Activated CD8-positive, alpha-beta memory T cell treated with anti-CD3 and anti-CD28 coated beads for 4 hours (primary cell): ENCODE measurements at places on chromosomes 6 and 20.

DNA sequence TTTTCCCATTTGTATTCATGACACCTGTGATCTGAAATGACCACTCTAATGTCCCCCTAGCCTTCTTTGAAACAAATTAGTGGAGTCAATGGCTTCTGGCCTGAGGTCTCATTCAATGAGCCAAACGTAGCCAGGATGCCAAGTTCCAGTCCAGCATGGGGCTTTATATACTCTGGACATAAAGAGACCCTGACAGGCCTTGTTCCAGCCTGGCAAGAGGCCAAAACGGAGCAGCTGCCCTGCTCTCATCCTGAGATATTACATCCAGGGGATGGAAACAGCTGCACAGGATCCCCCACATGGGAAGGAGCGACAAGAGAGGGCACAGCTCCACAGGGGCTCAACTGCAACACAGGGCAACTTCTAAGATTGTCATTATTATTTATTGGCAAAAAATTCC, 437.8 kb downstream of the CDH26 start:
- no peak for DNase-seq

GRCh38 chr6:106214531-106214930, 111.0 kb downstream of the ATG5 start:
- DNase-seq = no peak

GRCh38 chr20:19453410-19453809, 241.0 kb downstream of the SLC24A3 start:
- no peak for DNase-seq

GRCh38 chr6:45922728-45923351, 92.8 kb downstream of the CLIC5 start:
- peak; percentile 31 for DNase-seq

DNA sequence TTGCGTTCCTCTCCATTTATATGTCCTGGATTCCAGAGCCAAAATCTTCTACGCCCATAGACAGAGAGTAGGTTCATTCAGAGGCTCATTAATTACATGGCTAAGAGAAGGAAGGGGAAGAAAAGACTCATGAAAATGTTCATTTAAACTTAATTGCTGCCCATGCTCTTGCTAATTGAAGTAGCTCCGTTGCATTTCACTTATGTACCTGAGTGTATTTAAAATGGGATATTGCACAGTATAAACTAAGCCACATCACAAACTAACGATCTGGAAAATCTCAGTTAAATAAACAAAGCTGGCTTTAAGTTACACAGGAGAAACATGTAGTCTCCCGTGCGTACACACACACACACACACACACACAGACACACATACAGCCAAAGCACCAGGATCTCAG, 269.2 kb downstream of the CDC5L start:
- DNase-seq = no peak

DNA sequence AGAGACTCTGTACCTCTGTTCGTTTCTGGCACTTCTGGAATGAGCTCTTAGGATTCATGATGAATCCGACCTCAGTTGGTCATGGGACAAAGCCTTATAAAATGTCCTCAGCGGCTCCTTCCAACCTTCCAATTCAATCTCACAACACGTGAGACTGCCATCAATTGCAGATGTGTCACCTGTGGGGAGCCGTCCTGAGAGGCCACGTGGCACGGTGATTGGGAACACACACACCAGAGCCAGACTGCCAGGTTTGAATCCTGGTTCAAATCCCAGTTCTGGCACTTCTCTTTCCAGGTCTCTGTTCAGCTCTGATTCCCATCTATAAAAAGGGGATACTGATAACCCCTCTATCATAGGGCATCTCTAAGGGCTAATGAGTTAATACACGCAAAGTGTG, 124.5 kb downstream of the ANKRD60 start:
- DNase-seq = no peak

DNA sequence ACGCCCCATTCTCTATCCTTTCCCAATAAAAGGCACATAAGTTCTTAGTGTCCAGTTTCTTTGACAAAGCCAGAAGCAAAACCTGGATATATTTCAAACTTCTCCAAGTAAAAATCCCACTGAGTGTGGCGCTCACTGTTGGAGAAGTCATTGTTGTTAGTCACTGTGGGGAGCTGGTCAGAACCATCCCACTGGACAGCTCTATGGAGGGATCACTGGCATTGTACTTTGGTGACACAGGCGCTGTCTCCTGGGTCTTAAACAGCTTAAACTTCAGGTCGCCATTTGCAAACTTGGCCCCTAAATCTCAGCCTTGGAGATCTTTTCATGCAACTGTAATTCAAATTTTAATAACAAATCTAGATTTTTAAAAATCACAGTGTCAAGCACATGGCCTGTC, 111.5 kb upstream of the SLC24A3 start:
- no peak for DNase-seq

- DNase-seq = no peak
Observed at GRCh38 chr6:168387911-168388310, 53.1 kb upstream of the SMOC2 start.

GRCh38 chr6:34513646-34514045, 42.5 kb downstream of the SPDEF start:
- DNase-seq = no peak

DNA sequence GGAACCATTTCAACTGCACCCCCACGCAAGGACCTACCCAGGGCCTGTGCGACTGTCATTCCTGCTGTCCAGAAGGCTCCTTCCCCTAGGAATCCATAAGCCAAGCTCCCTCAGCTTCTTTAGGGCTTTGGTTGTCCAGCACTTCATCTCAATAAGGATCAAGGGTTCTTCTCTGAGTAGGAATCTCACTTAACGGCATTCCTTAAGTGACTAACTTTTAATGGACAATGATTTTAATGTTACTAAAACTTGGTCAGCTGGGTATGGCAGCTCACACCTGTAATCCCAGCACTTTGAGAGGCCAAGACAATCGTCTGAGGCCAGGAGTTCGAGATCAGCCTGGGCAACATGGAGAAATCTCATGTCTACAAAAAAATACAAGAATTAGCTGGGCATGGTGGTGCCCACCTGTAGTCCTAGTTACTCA, 13.4 kb downstream of the UBE2V1 start:
- DNase-seq = no peak

- no peak for DNase-seq
Observed at GRCh38 chr6:82861121-82861520, 204.5 kb downstream of the UBE3D start.

GRCh38 chr6:149266659-149267058, 50.9 kb upstream of the TAB2 start:
- DNase-seq = no peak

GRCh38 chr6:106639812-106640211, 10.4 kb downstream of the QRSL1 start:
- DNase-seq = no peak

- DNase-seq = no peak
Observed at GRCh38 chr6:106324726-106325335, 729 bp downstream of the ATG5 start.

DNA sequence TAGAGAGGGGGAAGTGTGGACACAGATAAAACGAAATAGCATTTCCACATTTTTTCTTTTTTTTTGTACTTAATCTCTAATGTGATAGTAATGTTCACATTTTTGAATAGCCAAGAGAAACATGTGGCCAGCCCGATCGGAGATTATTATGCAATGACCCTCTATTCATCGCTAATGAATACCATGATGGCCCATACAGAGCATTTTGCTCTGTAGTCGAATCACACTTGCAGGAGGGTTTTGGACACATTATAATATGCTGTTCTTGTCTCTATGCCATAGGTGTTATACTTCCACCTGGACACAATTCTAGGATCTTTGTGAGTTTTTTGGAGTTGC, 60.1 kb downstream of the MTHFD1L start:
- no peak for DNase-seq

DNA sequence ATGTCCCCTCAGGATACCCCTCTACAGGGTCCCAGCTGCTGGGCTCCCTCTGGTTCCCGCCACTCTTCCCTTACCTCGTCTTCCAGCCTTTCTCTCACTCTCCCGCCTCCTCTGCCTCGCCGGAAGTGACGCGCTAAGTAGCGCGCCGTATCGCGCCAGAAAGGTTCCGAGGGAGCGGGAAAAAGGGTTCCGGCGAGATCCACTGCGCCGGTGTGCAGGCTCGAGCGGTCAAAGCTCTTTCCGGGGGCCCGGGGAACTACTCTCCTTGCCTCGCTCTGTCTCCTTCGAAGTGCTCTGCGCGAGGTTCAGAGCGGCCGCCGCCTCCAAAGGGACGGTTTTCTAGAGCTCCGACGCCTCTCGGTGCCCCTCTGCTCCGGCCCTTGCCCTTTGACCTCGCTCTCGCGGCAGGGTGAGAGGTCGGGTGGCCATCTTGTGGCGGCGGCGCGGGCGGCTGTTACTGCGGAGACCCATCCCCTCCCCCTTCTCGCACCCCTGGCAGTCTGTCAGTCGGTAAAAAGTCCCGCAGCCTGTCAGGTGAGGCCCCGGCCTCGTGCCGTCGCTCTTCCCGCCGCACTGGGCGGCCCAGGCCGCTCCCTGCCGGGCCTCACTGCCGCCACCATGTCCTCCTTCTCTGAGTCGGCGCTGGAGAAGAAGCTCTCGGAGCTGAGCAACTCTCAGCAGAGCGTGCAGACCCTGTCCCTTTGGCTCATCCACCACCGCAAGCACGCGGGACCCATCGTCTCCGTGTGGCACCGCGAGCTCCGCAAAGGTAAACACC, at the start of the genes RPRD1B and TTI1:
Gene RPRD1B, plus strand, starts transcription at position 417 of the 778 bp plus-strand sequence. Its CDS starts 202 bp downstream, at position 619.
Gene TTI1, minus strand, starts transcription at position 127 of the 778 bp plus-strand sequence. CDS start 19,640 bp downstream, outside the sequence.
- peak; percentile 76 for DNase-seq

- DNase-seq = no peak
Observed at GRCh38 chr20:61192337-61192950, 59.6 kb upstream of the CDH4 start.

- DNase-seq = no peak
Observed at GRCh38 chr20:47276851-47277534, 79.5 kb downstream of the ZMYND8 start.

- no peak for DNase-seq
Observed at GRCh38 chr6:115932481-115932880, 128.2 kb downstream of the FRK start.

GRCh38 chr6:147695819-147696218, 187.3 kb downstream of the SAMD5 start:
- DNase-seq = no peak

DNA sequence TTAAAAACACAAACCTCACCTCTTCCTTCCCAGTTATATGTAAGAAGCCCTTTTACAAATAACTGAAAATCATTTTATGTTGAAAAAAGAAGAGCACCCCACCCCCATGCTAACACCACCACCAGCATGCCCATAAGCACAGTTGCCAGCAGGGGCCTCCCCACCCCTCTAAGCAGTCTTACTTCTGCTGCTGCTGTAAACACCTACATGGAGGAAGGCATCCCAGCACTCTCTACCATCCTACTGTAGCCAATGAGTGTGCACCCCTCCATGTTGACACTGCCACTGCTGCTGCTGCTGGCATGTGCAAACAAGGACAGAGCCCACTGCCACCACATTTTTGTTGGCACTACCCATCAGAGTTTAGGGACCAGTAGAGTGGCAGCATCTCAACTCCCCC, 49.6 kb upstream of the PHIP start:
- DNase-seq = no peak

DNA sequence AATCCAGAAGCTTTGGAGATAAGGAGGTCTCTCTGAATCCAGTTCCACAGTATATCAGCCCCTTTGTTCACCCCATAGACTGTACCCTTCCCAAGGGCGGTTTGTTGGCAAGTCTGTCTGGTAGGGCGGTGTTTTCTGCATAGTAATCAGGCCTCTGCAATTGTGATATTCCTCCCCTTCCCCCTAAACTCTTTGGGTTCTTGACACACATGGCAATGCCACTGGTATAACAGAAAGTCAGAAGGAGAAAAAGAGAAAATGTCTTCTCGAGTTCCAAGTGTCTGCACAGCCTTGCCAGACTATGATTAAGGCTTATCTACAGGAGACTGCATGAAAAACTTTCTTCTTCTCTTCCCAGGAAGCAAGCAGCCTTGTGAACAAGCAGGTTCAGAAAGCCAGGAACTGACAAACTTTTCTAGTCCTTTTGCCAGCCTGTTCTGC, 45.6 kb downstream of the FOXO3 start:
- no peak for DNase-seq

DNA sequence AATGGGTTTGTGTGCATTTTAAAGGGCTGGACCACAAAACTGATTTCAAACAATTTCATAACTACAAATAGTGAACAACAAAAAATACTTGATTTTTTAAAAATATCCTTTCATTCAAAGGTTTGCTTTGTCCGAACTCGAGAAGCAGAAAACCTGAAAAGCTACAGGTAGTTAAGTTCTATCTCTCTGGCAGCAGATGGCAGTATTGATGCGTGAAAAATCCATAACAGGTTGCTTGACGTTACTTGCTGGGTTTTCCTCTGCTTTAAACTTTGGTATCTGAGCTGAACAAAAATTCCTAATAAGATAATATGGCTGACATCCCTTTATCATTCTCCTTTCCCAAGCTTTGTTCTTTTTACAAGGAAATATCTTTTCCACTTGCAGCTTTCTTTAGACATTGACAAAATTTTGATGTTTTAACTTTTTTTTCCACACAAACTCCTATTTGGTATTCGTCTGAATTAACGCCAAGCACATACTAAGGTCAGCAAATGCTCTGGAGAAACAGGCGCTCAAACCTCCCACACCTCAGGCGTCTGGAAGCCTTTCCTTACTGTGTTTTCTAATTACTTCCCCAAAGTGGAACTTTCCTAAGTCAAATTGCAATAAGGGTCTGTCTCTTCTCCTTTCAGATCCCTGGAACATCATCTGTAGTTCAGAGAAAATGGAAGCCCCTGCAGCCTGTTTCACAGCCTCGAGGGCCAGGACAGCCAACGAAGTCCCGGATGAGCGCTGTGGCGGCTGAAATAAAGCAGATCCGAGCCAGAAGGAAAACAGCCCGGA, 50.3 kb upstream of the GFRAL start:
- no peak for DNase-seq

DNA sequence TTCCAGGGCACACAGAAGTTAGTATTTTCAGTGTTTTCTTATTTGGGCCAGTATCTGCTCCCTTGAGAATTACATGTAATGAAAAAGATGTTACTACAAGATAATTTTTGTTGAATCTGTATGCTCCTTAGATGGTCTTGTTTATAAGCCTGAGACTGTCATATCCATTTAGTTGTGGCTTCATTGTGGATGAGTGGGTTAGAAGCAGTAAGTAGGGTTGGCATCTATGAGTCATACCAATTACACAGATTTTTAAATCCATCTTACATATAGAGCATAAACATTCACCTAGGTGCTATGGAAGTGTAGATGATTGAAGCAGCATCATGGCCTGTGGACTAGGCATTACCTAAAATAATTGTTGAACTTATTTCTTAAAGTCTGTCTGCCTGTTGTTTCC, 13.5 kb upstream of the BAG2 start:
- no peak for DNase-seq

GRCh38 chr6:33419580-33420490, at the start of gene SYNGAP1:
Gene SYNGAP1 (plus strand): TSS chr6:33420065. CDS start chr6:33420265, 200 bp downstream.
- no peak for DNase-seq

DNA sequence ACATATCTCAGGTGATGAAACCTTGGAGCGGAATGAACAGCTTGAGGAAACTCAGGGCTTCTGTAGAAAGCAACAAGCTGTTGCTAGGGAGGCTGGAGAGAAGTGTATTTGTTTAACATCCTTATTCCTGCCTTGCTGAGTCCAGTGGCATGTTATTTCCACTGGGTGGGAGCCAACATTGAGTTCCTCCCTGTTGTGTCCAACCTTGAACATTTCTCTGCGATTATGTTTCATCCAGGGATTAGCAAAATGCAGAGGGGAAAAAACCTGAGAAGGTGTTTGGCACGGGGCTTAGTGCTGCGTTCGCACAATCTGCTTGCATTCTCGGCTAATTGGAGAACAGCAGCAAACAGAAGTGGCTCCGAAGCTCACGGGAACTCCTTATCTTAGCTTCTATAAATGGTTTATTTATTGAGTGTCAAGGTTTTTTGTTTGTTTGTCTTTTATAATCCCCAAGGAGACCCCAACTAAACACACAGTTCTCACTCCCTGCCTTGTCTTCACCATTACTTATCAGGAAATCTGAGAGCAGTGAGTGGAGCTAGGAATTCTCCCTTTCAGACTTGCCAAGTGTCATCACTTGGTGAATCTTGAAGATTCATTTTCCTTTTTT, 412.8 kb downstream of the CDC5L start:
- DNase-seq = no peak
